ENCODE measurements at places on chromosomes 4 and X. TPM values are rescaled to one million over a fixed set of nuclear protein-coding genes. Genes with fewer than 3 reads are reported as not detected.

DNA sequence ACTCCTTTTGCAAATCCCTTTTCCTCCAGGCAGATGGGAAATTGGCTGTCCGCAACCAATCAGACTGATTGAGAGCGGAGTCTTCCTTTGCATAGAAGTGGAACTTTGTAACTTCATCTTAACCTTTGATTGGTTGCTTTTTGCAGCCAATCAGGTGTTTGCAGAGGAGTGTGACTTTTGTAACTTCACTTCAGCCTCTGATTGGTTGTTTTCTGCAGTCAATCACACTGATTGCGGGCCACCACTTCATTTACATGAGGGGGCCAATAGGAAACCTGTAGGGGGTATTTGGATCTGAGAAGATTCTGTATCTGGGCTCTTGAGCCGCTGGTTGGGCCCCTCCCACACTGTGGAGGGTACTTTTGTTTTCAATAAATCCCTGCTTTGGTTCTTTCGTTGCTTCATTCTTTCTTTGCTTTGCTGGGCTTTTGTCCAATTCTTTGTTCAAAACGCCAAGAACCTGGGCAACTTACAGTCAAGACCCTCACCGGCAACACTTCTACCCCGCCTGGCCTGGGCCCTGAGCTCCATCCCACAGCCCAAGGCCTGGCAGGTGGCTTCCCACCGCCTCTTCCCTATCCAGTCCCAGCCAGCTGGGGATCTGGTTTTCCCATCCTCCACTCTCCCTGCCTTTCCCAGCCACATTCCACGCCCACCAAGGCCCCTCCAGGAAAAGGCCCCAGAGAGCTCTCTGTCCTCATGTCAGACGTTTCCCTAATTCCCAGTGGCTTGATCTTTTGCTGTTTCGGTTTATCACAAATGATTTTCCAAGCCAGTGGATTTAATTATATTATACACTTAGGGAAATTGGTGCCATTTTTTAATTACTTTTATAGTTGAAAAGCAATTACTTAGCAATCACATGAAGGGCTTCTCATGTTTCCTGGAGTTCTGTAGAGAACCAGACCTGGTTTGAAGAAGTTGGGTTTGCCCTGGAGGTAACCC, 110.2 kb upstream of the STX18 start:
- no peaks in the 10 kb centered on the region for H3K27me3 ChIP-seq
- no peak overlapping the region for H3K27ac ChIP-seq
- H3K36me3 ChIP-seq, result no peaks in the 10 kb centered on the region
- no peak for DNase-seq
- no peaks in the 10 kb centered on the region for H3K4me1 ChIP-seq

- no peaks in the 10 kb centered on the region for H3K4me1 ChIP-seq
- no peaks in the 10 kb centered on the region for H3K27me3 ChIP-seq
- no peak for DNase-seq
- no peaks in the 10 kb centered on the region for H3K36me3 ChIP-seq
- no peak overlapping the region for H3K4me3 ChIP-seq
These were observed 5.3 kb upstream of the KIAA1210 start for GRCh38 chrX:119132961-119133360.

DNA sequence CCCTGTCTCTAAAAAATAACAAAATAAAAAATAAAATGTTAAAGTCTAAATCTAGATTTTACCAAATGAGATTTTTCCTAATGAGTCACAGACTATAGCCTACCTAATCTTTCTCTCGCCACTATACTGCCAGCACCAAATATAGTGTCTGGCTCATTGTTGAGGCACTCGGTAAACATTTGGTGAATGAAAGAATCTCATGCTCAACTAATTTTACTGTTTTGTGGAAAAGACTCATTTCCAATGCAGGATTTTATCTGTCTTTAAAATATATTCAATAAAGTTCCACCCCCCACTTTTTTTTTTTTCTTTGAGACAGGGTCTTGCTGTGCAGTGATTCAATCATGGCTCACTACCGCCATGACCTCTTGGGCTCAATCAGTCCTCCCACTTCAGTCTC, 71.5 kb downstream of the PLS3 start:
- no peak overlapping the region for H3K27ac ChIP-seq
- no peaks in the 10 kb centered on the region for H3K27me3 ChIP-seq
- DNase-seq, result no peak
- H3K4me1 ChIP-seq, result no peaks in the 10 kb centered on the region
- no peaks in the 10 kb centered on the region for H3K36me3 ChIP-seq

DNA sequence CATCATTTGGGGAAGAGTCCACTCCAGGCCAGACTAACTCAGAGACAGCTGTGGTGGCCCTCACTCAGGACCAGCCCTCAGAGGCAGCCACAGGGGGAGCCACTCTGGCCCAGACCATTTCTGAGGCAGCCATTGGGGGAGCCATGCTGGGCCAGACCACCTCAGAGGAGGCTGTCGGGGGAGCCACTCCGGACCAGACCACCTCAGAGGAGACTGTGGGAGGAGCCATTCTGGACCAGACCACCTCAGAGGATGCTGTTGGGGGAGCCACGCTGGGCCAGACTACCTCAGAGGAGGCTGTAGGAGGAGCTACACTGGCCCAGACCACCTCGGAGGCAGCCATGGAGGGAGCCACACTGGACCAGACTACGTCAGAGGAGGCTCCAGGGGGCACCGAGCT, 3.3 kb upstream of the ERAS start:
- no peak overlapping the region for H3K27ac ChIP-seq
- H3K36me3 ChIP-seq, result no peaks in the 10 kb centered on the region
- no peak overlapping the region for H3K4me3 ChIP-seq
- no peak for DNase-seq
- H3K4me1 ChIP-seq, result no peaks in the 10 kb centered on the region

DNA sequence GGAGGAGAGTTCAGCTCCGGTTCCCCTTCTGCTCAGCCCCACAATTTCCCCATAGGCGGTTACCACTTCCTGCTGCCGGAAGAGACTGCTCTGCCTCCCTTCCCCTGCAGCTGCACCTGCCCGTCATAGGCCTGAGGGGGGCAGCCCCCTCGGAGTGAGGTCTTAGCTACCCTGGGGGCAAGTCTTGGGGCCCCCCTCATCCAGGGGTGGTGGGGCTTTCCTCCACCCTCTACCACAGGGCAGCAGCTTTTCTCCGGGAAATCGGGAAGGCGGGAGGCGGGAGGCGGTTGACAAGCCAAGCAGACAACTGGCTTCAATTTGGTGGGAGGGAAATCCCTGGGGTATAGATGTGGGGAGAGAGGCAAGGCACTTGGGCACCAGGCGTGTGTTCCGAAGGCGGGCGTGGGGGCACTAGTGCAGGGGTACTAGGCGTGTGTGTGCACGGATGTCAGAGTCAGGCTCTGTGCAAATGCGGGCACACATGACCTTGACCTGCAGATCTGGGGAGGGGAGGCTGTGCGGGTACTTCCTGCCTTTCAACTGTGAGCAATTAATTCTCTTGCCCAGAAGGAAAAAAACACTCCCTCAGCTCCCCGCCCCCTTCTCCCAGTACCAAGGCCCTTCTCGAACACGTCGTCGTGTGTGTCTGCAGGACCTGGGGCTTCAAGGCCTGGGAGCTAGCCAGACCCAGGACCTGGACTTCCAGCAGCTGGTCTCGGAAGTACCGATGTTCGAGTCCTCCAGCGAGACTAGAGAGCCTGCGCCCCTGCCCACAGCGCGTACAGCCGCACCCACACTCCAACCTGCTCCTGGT, 1.0 kb upstream of the ARHGAP4 start:
- H3K27me3 ChIP-seq, result no peaks in the 10 kb centered on the region
- peak overlapping the region; percentile 74 for H3K4me3 ChIP-seq
- H3K4me1 ChIP-seq, result peaks cover 9% of the 10 kb centered on the region
- peak overlapping the region; percentile 98 for H3K27ac ChIP-seq

DNA sequence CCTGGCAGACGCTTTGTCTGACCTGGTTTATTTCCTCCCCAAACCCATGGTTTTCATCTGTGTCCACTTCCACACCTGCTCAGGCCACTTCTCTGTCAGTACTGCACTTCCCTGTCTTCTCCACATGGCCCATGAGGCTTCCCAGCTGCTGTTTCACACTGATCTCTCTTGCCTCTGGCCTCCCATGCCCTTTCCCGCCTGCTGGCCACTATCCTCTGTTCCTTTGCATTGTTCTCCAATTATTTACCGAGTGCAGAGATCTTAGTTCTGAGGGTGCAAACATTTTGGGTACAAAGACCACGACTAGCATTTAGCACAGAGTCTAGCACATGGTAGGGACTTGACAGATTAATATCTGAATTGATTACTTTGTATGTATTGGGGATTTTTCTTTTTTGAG, 174.8 kb upstream of the NPY2R start:
- H3K4me3 ChIP-seq, result no peak overlapping the region
- DNase-seq, result no peak
- H3K4me1 ChIP-seq, result no peaks in the 10 kb centered on the region
- no peak overlapping the region for H3K27ac ChIP-seq

DNA sequence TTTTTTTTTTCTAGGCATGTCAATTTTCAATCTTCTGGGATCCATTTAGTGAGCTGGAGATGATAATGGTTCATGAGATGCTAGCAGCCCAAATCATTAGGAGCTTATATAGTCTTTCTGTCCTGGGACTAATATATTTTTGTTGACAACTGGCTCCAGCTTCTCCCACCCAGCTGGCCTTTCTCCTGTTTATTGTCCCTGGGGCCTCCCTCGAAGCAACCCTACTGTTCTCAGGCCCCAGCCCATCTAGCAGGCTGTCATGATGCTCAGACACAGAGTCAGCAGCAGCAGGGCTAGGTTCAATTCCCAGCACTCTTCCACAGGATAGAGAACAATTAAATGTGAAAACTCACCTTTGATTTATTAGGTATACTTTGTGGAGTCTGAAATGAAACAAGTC, 127.6 kb upstream of the MID1 start:
- H3K27me3 ChIP-seq, result no peaks in the 10 kb centered on the region
- no peak overlapping the region for H3K4me3 ChIP-seq
- no peaks in the 10 kb centered on the region for H3K4me1 ChIP-seq
- DNase-seq, result no peak
- no peak overlapping the region for H3K27ac ChIP-seq

DNA sequence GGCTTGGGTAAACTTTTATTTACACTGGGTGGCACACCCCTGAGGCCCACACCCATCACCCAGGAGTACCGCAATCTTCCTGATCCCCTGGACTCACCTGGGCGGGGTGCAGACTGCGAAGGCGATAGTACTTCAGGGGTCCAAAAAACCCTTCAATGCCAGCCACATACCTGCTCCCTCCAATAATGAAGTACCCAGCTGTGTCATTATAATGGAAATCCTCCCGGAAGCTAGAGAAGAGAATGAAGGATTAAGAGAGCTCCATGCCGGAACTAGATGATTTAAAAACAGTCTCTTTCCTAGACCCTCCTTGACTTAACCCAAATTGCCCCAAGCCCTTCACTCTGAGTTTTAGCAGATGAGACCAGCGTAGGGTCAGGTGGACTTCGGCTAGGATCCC, 40.9 kb downstream of the SEL1L3 start:
- no peak overlapping the region for H3K27ac ChIP-seq

DNA sequence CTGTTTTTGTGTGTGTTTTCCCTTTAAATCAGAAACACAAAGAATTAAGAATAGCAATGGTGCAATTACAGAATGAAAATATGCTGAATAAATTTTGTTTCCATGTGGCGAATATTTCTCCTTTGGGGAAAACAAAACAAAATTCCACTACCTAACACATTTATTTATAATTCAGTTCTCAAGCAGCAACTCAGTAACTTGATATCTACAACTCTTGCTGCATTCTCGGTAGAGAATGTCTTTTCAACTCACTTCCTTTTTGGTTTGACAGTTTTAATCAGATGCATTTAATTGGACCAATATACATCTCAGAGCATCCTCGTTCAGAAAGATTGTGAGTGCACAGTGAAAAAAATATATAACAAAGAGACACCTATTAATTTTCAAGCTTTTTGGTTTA, 30.8 kb downstream of the ZNF827 start:
- H3K27me3 ChIP-seq, result no peaks in the 10 kb centered on the region
- H3K4me3 ChIP-seq, result no peak overlapping the region
- no peaks in the 10 kb centered on the region for H3K36me3 ChIP-seq
- DNase-seq, result no peak

GRCh38 chr4:15234856-15235126, 193.0 kb upstream of the C1QTNF7 start:
- H3K4me3 ChIP-seq, result no peak overlapping the region
- no peaks in the 10 kb centered on the region for H3K36me3 ChIP-seq
- peaks cover 11% of the 10 kb centered on the region for H3K4me1 ChIP-seq
- no peak overlapping the region for H3K27ac ChIP-seq
- H3K27me3 ChIP-seq, result no peaks in the 10 kb centered on the region

- H3K36me3 ChIP-seq, result no peaks in the 10 kb centered on the region
- no peak for DNase-seq
- 0 out of 2 replicates have a peak, but pooled peaks cover 3% of the 10 kb centered on the region for H3K4me1 ChIP-seq
- no peaks in the 10 kb centered on the region for H3K27me3 ChIP-seq
- H3K4me3 ChIP-seq, result peak overlapping the region; percentile 97
These were observed 571 bp downstream of the CCNI start for GRCh38 chr4:77074981-77075855.

Gene HERC5
- 22.5 TPM for total RNA-seq

Gene TRIM61
- 5.6 TPM for total RNA-seq

Gene PRKX
- total RNA-seq, result 34.6 TPM

Gene AFF1
- total RNA-seq, result 56.1 TPM

Gene TMPRSS11B
- not detected for total RNA-seq

Gene BRS3
- total RNA-seq, result not detected

Gene GPRASP1
- total RNA-seq, result 0.46 TPM
